Osteocyte (in vitro differentiated cells): ENCODE measurements at places on chromosomes 7 and 10. TPM values are rescaled to one million over a fixed set of nuclear protein-coding genes. Genes with fewer than 3 reads are reported as not detected.

DNA sequence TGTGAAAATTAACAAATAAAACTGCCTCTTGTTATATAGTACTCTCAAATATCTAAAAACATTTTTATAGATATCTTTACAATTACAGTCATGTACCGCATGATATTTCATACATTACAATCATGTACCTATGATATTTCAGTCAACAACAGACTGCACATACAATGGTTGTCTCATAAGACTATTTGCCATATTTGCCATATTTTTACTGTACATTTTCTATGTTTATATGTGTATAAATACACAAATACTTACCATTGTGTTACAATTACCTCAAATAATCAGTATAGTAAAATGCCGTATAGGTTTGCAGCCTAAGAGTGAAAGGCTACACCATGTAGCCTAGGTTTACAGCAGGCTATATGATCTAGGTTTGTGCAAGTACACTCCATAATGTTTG is 336.0 kb upstream of the PCDH15 start:
- no peak for DNase-seq
- no peak overlapping the region for H3K27ac ChIP-seq
- peaks cover 9% of the 10 kb centered on the region for H3K36me3 ChIP-seq
- H3K27me3 ChIP-seq = no peaks in the 10 kb centered on the region
- no peak overlapping the region for H3K4me3 ChIP-seq

DNA sequence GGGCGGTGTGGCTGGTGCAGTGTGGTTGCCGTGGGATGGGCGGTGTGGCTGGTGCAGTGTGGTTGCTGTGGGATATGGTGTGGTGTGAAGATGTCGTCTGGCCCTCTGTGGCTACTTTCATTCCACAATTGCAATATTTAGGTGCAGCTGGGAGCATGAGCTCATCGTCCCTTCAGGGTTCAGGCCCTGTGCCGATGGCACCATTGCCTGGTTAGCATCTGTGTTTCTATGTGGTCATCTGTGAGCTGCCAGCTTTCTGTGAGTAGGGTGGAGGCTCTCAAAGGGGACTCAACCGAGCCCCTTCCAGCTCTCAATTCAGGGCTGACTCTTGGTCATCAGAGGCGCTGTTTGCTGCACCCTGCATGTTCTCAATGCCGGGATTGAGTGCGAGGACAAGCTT is 3.6 kb downstream of the ADGRA1 start:
- peaks cover 40% of the 10 kb centered on the region for H3K27me3 ChIP-seq
- no peaks in the 10 kb centered on the region for H3K36me3 ChIP-seq
- DNase-seq = no peak
- H3K27ac ChIP-seq = no peak overlapping the region
- H3K4me1 ChIP-seq = peaks cover 2% of the 10 kb centered on the region

- DNase-seq = no peak
- peaks cover 16% of the 10 kb centered on the region for H3K4me1 ChIP-seq
- peaks cover 6% of the 10 kb centered on the region for H3K27me3 ChIP-seq
Measured at GRCh38 chr10:42783181-42783549, 570 bp downstream of the BMS1 start.

The PARD3 gene
- 37.2 and 38.5 TPM in 2 replicates for total RNA-seq

GRCh38 chr7:70193514-70193913 is 595.2 kb downstream of the AUTS2 start:
- H3K4me1 ChIP-seq = no peaks in the 10 kb centered on the region
- H3K36me3 ChIP-seq = peaks cover 4% of the 10 kb centered on the region
- no peak overlapping the region for H3K4me3 ChIP-seq
- H3K27me3 ChIP-seq = no peaks in the 10 kb centered on the region

DNA sequence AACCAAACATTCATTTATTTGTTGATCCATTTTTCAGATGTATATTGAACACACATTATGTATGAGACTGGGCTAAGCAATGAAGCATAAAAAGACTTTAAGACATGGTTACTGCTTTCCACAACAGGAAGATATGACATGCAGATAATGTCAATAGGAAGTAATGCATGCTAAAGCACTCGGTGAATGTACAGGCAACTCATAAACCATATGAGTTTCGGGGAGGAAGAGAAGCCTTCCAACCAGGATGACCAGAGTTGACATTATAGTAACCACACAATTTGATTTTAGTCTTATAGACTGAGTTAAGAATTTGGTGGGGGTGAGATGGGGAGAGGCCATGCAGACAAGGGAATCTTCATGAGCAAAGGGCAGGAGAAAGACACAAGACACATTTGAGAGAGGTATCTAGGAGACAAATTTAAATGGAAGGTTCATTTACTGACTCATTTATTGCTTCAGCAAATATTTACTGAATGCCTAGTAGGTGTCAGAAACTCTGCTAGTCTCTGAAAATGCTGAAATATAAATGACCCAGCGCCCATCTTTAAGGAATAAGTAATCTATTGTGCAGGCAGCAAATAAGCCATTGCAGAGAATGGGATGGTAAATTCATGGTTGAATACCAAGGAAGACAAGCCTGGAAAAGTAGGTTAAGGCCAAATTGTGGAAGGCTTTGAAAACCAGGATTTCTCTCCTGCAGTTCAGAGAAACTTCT is 19.0 kb upstream of the SLK start:
- no peak overlapping the region for H3K4me3 ChIP-seq
- H3K4me1 ChIP-seq = peaks cover 8% of the 10 kb centered on the region
- DNase-seq = no peak
- no peak overlapping the region for H3K27ac ChIP-seq
- peaks cover 12% of the 10 kb centered on the region for H3K27me3 ChIP-seq

The CCDC172 gene
- total RNA-seq = not detected in 2 replicates

DNA sequence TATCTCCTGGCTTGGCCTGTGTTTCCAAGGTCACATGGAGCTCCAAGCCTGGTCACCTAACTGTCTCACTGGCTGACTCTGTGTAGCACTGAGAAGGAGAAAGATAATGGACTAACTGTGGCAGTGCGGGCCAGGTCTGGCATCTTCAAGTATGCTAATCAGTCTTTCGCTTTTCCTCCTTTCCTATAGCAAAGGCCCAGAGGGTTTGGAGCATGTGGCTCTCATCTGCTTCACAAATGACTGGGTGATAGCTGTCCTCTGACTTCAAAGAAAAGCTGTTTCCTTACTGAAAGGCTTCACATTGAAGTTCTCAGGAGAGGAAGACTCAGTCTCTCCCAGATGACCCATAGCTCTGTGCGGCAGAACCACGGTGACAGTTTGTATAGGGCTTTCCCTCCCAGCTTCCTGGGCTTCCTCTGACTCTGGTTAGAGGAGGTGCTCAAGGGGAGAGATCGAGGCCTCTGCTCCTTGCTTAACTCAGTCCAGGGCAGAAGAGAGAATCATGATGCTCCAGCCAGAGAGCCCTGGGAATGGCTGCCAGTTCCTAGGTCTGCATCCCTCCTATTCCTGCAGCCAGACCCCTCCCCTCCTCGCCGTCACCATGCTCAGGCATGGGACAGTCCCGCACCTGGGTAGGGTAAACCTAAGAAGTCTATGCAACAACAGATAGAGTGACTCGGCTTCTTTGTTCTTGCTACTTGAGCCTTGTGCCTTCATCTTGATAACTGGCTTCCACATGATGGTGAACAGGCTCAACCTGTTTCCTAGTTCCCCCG is 72.3 kb downstream of the CCDC71L start:
- no peaks in the 10 kb centered on the region for H3K27me3 ChIP-seq
- H3K4me1 ChIP-seq = no peaks in the 10 kb centered on the region
- no peak overlapping the region for H3K4me3 ChIP-seq
- H3K27ac ChIP-seq = no peak overlapping the region
